ENCODE measurements at places on chromosomes 11 and 22. TPM values are rescaled to one million over a fixed set of nuclear protein-coding genes. Genes with fewer than 3 reads are reported as not detected.

- no peaks in the 10 kb centered on the region for H3K4me1 ChIP-seq
- no peak overlapping the region for H3K4me3 ChIP-seq
- H3K27ac ChIP-seq = no peak overlapping the region
- peaks cover 13% of the 10 kb centered on the region for H3K36me3 ChIP-seq
- H3K27me3 ChIP-seq = no peaks in the 10 kb centered on the region
Observed at GRCh38 chr22:26722159-26722558, 64.8 kb downstream of the MIAT start.

MTCH2 gene
- total RNA-seq = 62.5 TPM

DNA sequence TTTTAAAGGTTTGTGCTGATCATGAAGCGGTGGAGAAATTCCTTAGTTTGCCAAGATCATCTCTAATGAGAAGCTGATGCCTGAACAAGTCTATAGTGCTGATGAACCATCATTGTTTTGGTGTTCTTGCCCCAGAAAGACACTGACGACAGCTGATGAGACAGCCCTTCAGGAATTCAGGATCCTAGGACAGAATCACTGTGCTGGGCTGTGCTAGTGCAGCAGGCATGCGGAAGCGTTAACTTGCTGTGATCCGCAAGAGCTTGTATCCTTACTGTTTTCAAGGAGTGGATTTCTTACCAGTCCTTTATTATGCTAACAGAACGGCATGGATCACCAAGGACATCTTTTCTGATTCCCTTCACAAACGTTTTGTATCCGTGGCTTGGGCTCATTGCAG, 104.1 kb downstream of the TBC1D22A start:
- H3K27me3 ChIP-seq = no peaks in the 10 kb centered on the region
- no peak overlapping the region for H3K27ac ChIP-seq
- H3K36me3 ChIP-seq = no peaks in the 10 kb centered on the region
- H3K4me1 ChIP-seq = peaks cover 35% of the 10 kb centered on the region
- no peak for DNase-seq

DNA sequence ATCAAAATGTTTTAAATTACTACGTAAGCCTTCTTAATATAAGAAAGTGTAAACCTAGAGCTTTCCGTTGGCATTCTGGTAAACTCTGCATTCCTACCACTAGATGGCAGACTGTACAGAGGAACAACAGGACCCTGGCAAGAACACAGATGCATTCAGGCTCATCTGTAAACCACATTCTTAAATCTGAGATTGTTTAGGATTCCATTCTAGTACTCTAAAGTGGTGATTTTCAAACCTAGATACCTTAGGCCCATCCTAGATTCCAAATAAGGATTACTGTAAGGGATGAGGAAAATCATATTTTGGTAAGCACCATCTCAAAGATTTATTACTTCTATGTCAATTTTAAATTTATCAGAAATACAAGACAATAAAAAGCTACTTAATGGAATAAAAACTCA, 26.9 kb downstream of the PICALM start:
- peaks cover 34% of the 10 kb centered on the region for H3K4me1 ChIP-seq
- H3K27ac ChIP-seq = no peak overlapping the region
- no peaks in the 10 kb centered on the region for H3K27me3 ChIP-seq
- no peak overlapping the region for H3K4me3 ChIP-seq
- DNase-seq = no peak

PATE2 gene
- total RNA-seq = not detected
